Stimulated activated CD4-positive, alpha-beta T cell treated with anti-CD3 and anti-CD28 coated beads, Interleukin-12 subunit alpha, Interleukin-12 subunit beta, amount 100 ng/mL, for 48 hours (primary cell): ENCODE measurements at places on chromosomes 3 and 15.

- DNase-seq = no peak
Measured at GRCh38 chr3:177429771-177430170, 232.5 kb upstream of the TBL1XR1 start.

DNA sequence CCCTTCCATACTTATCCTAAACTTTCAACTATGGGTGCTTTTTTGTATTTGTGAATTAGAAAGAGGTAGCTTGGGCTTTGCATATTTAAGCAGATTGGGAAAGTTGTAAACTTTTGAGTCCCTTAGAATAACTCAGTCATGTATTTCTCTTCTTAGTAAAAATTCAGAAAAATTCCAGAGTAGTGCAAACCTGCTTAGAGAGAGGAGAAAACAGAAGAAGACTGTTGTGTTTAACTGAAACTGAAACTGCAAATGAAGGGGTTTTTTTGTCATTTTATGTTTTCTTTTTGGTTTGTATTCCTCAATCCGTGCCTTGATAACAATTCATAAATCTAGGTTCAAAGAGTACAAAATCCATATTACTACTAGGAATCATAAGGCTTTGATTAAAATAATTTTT is 31.3 kb downstream of the CD200 start:
- no peak for DNase-seq

DNA sequence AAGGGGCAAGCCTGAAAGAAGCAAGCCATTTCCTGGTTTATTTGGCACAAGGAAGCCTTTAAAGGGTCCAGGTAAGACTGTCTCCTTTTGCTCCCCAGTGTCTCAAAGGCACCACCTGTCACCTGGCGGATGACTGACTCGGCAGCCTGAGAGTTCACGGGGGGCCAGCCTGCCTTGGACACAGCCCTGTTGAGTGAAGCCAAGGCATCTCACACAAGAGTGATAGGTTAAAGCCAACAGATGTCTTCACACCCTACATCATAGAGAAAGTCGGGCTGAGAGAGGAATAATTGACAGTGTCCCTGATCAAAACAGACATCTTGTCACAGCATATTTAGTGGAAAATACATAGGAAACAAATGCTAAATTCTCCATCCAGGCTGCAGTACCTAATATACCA is 28.2 kb upstream of the LIPC start:
- no peak for DNase-seq

DNA sequence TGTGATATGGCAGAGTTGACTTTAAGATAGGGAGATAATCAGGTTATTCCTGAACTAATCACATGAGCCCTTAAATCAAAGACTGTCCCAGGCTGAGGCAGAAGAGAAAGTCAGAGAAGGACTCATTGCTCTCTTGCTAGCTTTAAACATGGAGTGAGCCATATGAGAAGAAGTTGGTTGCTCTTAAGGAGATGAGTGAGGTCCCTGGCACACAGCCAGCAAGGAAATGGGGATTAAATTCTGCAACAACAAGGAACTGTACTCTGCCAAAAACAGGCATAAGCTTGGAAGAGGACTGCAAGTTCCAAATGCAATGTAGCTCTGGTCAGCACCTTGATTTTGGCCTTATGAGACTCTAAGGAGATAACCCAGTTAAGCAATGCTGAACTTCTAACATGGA is 457.0 kb downstream of the PLOD2 start:
- no peak for DNase-seq

DNA sequence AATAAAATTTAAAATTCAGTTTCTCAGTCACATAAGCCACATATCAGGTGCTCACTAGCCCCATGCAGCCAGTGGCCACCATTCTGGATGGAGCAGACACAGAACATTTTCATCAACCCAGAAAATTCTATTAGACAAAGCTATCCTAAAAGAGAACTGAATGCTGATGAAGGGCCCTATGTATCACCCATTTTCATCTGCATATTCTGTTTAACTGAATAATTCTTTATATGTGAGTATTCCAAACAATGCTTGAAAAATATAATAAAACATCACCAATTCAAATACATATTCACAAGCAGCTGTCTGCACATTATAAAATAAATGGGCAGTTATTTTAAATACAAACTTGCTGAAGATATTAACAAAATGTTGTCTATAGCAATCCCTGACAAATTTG is 14.2 kb upstream of the CFAP44 start:
- DNase-seq = no peak

DNA sequence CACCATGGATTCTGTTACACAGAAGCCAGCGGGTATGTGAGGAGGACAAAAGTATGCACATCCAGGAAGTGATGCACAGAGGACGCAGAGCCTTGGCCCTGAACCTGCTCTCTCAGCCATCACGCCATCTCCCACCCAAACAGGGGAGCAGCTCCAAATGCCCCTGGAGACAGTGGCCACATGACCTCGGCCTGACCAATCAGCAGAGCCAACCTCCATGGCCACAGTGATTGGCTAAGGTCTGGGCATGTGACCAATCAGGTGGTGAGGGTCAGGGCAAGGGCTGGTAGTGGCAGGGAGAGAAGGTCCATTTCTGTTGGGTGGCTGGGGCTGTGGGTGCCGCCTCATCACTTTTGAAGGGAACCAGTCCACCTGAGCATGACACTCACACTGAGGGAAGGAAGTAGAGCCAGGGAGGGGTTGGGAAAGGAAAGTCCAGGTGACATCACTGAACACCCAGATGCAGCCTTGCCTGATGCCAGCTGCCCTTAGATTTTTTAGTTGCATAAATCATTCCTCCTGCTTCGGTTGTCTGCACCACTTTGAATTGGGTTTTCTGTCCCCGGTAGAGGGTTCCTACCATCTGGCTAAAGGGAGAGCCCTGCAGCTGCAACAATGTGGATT is 70.3 kb upstream of the IQSEC1 start:
- no peak for DNase-seq

DNA sequence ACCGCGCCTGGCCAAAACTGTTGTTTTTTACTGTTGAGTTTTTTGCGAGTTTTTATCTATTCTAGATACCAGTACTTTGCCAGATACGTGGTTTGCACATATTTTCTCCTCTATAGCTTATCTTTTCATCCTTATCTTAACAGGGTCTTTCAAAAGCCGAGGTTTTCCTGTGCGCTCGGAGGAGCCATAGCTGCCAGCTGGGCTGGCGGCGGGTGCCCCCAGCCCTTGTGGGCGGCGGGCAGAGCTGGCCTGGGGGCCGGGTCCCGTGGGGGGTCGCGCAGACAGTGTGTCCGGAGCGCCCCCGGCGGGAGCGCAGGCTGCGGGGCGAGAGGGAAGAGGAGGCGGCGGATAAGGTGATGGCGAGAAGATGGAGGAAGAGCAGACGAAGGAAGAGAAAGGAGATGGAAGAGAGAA is 11.1 kb upstream of the EIF4A2 start:
- no peak for DNase-seq

GRCh38 chr3:122025296-122025695 is 3.2 kb upstream of the ILDR1 start:
- no peak for DNase-seq

- no peak for DNase-seq
Measured at GRCh38 chr15:70358011-70358819, 260.5 kb upstream of the TLE3 start.

DNA sequence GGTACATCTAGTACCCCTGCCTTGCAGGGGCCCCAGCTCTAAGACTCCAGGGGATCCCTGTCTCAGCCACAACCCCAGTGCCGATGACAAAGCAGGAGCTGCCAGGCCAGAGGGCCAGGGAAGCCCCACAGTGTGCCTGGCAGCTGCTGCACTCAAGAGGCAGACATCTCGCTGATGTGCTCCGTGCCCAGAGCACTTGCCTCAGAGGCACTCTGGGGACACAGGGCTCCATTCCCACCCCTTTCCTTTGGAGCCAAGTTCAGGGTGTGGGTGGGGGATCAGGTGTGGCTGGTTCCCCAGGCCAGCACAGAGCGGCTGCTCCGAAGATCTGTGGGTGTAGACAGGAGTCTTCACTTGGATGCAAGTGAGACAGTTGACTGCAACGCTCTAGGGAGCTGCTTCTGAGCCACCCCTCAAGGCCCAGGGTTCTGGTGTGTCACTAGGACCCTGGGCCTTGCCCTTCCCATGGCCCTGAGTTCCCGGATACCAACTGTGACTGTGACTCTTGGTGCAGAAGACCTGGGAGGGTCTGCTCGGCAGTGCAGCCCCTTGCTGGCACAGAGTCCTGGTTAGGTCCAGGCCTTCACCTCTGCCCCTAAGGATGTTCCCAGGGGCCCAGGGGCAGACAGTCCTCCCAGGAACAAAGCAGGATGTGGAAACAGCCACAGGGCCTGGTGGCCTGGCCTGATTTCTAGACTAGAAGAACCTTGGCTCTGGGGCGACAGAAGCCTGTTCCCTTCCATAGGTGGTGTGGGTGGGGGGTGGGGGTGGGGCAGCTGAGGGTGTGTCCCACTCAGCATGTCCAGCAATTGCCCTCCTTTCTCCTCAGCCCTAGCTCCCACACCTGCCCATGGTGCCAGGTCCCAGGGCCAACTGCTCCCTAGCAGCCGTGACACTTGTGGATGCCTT is 2.5 kb downstream of the NT5DC2 start:
- no peak for DNase-seq

GRCh38 chr3:131880948-131881347 is 153.9 kb downstream of the CPNE4 start:
- DNase-seq = no peak

DNA sequence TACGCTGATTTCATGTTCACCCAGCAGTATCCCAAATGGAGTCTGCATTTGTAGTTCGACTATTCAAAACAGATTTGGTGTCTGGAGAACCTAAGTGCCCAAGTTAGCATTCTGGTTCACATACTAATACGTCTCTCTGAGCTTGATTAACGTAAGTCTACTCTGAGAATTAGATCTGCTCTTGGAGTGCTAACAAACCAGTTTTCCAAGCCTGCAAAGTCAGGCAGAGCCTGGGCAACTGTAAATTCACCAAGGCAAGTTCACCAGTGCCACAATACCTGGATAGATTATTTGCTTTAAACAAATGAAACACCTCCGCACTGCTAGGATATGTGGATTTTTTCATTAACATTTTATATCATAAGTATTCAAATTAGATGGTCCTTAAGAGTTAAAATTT is 912.6 kb downstream of the ROBO1 start:
- DNase-seq = no peak

DNA sequence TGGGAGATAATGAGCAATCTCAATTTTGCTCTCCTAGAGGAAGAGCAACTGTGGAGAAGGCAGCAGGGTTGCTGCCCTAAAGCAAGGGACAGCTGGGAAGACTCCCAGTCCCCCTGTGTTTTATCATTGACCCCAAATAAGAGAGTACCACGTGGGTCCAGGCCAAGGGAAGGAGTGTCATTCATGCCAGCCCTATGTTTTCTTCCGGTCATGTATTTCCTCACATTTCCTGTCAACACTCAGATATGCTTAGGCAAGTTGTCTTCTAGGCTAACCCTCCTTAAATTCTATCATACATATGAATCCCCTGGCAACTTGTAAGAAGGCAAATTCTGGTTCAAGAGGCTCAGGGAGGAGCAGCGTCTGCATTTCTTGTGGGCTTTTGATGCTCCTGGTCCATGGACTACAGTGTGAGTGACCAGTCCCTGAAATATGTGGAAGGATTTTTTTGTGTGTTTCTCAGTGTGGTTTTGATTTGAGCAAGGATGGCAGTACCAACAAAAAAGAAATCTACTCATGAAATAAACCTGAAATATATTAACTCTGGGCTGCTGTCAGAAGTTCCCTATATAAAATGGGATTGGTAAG is 31.9 kb upstream of the RPP14 start:
- no peak for DNase-seq

DNA sequence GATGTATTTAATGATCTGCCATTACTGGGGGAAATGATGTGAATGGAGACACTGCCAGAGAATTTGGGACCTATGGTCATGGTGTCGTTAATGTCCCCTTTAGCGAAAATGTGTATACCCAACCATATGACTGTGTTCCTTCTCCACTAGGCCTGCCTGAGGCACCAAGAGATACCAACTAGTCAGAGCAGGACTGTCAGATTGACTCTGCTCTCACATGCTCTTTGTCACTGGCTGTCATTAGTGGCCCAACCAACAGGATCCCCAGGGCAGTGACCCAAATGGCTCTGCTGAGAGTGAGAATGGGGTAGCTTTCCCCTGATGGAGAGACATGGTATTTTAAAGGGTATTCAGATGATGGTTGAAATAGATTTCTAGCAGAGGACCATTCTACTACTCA is 2.8 kb downstream of the TAGLN3 start:
- DNase-seq = no peak

DNA sequence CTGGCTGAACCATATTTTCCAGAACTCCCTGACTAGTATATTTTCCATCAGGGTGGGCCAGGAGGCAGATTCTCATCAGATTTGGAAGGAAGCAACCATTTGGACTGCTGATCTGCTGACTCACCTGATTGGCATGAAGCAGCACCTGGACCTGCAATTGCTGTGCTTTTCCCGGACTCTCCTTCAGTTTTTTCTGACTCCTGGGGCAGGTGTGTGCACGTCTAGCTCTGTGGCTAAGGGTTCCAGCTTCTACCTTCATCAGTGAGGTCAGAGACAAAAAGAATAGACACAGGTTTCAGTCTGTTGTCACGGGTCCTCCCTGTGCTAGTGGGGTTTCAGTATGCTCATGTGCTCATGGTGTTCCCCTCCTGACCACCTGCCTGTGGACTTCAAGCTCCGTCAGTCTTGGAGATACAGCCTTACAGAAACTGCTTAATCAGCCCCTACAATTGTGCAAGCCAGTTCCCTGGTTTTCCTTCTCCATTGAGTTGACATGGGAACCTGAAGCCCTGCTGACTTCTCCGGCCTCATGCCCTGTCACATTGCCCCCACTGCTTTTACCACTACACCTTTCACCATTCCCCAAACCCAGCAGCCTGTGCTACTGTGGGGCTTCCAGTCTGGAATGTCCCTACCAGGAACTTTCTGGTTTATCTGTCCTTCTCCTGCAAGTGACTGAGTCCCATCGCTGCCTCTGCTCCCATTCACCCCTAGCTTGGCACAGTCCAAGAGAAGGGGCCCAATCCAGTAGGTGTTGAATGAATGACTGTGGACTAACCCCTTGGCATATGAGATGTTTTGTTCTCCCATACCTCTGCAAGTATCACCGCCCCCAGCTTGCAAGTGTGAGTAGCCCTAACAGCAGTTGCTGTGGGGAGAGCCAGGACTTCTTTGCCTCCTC is 31.7 kb downstream of the HMCES start:
- DNase-seq = no peak

DNA sequence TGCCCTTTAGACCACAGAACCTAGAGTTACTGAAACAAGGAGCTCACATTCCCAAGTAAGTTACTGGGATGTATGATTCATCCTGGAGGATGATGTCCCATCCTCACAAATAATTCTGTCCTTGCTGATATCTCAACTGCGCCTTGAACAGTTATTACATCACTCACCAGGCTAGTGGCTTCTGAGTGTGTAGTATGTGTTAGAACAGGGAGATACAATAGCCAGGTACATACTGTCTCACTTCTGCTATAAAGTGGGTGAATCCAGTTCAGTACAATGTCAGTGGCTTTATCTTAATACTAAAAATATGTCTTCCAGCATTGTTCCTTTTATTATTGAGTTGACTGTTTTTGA is 483.2 kb upstream of the FRG2C start:
- no peak for DNase-seq

GRCh38 chr3:140571836-140572235 is 106.0 kb upstream of the TRIM42 start:
- no peak for DNase-seq
